Anterior cingulate cortex (tissue), 58 donors: ENCODE measurements at places on chromosomes 6 and 20.

DNA sequence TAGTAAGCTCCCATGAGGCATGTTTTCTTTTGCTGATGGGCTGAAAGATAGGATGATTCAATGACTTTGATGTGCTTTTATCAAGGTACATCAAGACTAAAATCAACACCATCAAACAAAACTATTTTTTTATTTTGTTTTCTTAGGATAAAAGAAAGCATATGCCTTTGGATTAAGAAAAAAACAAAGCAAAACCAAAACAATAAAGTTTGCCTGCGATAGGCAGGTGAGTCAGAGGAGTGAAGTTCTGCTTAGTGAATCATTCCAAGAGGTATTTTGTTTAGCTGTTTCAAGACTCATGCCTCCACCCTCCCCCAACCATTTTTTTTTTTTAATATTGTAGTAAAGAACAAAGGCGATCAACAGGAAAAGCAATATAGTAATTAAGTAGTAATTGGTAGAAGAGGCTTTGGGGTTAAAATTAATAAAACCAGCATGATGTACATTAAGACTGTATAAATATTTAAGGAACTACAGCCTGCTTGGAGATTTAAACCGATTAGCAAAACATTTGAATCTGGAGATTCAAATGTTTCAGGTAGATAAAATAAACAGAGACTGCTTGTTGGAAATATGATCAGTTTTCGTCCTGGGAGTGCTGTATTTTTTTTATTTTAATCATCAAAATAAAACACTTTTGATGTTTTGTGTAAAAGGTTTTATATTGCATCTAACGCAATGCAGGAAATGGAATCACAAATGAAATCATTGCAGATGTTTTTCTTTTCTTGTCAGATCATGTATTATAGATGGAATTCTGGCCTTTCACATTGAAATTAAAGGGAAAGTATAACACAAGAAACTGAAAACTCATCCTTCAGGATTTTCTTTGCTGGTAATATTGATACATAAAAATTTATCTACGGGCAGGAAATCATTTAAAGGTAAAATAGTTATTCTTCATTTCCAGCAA, 482.3 kb upstream of the MANEA start:
- DNase-seq = no peak

DNA sequence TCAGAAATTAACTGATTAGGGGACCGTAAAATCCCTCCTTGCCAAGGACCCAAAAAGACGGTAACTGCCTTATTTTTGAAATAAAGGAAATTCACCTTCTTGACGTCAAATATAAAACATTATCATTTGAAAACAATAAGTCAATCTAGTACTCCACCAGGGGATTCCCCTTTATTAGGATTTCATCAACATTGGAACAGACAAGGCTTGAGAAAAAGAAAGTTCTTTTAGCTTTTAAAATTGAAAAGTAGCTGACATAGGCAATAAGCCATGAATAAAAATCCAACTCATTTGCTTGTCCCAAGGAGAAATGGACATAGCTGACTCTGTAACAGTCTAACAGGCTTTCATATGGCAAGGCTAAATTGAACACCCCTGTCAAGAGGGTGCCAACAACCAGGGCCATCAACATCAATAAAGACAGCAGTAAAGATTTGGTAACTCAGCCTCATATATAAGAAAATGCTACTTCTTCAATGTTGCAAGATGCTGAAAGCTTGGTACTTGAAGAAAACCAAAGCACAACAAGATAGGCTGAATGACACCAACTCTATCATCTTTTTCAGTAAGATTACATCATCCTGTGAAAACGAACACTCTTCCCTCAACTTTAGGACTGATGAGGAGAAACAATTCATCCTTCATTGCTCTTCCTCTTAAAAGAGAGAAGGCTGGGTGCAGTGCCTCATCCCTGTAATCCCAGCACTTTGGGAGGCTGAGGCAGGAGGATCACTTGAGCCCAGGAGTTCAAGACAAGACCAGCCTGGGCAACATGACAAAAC, 121.0 kb upstream of the PRDM1 start:
- DNase-seq = no peak

DNA sequence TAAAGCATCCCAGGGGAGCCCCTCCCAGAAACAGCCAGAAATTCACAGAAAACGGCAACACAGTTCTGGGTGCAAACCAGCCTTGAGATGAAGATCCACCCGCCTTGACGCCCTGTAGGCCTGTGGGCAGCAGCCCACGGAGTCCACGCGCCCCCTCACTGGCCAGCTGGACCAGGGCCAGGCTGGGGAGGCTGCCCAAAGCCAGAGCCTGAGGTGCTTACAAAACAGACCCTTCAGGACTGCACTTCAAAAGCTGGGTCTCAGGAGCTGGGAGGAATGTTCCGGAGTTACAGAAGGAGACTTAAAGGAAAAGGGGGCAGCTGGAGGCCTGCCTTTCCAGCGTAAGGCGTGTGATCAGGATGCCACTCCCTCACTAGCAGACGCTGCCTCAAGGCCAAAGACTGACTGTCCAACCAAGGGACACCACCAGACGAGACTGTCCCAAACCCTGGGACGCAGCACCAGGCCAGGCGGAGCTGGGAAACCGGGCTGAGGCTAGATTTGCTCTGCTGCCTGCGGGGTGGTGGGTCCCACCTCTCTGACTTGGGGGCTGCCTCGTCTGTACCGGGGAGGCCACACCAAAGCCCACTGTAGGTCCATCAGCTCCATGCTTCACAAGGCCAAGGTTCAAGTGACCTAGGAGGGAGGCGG, 48.1 kb downstream of the RRBP1 start:
- DNase-seq = no peak

- no peak for DNase-seq
Measured at GRCh38 chr6:514396-514978, 122.9 kb downstream of the IRF4 start.

- no peak for DNase-seq
Measured at GRCh38 chr6:11416936-11417576, 120.5 kb upstream of the TMEM170B start.

- no peak for DNase-seq
Measured at GRCh38 chr20:9110365-9110764, 41.5 kb downstream of the PLCB4 start.

DNA sequence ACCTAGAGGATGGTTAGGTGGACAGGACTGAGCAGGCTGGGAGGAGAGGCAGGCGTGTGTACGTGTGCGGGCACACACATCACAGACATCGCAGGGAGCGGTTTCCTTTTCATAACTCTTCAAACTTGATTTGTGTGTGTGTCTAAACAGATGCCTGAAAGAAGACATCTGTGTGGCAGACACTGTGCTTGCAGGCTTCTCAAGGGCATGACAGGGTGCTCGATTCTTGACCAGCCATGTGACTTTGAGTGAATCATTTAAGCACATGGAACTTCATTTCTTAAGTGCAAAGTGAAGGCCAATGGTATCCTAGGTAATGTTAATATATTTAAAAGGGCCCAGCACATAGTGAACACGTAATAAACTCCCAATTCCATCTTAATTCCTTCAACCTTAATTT, 186.5 kb downstream of the SCP2D1 start:
- no peak for DNase-seq

DNA sequence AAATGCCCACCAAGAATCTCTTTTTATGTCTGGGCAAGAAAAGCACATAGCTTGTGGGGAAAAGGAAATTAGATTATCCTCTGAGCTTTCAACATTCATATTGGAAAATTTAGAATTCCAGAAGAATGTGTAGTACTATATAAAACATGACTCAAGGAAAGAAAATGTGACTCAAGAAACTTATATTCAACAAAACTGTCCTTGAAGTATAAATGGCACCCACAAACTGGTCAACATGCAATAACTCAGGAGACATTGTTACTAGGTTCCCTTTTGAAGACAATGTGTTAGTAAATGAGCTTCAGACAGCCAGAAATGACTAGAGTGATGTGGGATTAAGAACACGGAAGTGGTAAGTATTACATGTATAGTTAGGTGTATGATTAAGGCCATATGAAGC, 26.1 kb upstream of the TINAG start:
- DNase-seq = no peak

DNA sequence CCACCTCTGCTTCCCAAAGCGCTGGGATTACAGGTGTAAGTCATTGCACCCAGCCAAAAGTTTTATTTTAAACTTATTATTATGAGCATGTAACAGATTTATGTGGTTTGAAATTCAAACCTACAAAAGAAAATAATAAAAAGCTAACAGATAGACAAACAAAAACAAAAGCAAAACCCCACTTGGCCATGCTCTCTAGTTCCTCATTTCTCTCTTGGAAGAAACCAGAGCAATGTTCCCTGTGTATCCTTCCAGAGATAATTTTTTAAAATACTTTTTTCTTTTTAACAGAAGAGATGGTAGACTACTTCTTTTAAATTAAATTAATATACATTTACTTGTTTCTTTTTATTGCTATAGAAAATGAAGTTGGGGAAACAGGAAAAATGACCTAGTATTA, 28.0 kb upstream of the SLC17A3 start:
- DNase-seq = no peak

DNA sequence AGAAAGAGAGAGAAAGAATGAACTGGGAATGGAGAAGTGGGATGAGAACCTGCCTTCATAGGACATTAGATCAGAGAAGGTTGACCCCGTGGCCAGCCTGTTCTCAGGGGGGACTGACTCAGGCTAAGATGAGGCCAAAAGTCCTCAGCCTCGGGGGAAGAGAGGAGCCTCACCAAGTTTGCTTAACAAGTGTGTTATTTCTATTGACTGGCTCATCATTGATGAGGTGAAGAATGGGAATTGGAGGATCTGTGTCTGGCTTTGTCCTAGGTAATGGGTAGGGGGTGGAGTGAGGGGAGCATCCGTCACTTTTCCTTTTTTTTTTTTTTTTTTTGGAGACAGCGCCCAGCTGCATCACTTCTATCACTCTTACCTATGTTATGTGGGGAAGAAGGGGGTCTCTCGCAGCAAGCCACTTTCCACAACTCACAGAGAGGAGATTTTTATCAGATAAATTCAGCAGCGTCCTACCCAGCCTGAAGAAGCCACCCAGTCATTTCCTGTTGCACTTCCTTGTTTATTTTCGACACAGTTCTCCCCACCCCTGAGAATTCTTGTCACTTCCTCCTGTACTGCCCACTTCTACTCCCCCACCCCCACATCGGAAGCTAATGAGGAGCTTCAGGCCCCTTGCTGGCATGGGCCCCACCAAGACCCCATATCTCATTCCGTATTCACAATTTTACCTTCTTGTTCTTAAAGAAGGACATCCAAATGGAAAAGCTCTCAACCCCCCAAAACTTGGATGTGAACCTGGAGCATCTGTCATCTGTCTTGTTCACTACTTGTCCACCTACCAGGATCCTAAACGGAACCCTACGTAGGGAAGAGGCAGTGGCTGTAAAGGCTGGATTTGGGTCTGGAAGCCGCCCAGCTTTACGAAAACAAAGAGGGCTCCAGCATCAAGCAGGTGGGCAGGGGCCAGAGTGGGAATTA, 2.8 kb upstream of the RNASET2 start:
- DNase-seq = no peak

DNA sequence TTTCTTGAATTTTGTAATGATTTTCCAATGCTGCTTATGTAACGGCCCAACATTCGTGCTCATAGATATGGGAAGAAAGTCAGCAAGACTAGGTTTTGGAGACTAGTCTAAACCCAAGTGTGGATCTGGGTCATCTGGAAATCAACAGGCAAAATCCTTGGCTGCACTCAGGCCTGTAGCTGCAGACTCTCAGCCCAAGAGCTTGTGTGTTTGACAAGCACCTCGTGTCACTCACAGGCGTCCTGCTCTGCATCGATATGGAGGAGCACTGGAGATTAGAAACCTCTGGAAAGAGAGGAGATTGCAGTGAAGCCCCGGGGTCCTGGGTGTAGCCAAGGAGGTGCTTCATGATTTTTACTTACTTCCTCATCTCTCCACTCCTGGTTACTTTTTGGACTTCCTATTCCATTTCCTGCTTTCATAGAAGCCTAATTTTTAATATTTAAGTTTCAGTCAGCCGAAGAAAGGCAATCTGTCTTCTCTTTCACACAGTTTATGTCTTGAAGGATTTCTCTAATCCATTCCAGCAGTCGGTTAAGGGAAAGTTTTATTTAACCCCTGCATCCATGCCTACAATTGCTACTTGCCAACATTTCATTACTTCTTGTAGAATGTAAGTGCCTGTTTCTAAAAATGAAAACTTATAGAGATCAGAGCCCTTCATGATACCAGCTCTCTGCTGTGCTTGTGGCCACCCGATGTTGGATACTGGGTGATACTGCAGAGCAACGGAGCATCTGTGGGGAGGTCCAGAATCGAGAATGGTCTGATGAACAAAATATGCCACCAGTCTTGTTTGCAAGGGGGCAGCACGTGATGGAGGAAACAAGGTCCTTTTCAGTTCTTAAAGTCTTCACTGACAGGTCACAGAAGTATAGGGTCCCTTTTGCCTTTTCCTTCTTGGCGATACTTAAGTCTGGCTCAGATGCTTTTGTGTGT, 296.3 kb downstream of the QKI start:
- DNase-seq = no peak

DNA sequence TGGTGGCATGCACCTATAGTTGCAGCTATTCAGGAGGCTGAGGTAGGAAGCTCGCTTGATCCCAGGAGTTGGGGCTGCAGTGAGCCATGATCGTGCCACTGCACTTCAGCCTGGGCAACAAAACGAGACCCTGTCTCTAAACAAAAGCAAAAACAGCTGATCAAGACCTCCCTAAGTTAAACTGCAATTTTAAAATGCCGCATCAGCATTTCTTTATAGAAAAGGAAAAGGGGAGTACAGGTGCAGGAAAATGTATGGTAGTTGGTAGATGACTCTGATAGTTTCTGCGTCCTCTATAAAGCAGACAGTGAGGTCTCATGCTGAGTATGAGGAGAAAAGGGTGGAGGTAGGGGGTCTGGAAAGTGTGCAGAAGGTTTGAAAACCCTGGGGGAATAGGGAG, 8.9 kb upstream of the TBCC start:
- no peak for DNase-seq

DNA sequence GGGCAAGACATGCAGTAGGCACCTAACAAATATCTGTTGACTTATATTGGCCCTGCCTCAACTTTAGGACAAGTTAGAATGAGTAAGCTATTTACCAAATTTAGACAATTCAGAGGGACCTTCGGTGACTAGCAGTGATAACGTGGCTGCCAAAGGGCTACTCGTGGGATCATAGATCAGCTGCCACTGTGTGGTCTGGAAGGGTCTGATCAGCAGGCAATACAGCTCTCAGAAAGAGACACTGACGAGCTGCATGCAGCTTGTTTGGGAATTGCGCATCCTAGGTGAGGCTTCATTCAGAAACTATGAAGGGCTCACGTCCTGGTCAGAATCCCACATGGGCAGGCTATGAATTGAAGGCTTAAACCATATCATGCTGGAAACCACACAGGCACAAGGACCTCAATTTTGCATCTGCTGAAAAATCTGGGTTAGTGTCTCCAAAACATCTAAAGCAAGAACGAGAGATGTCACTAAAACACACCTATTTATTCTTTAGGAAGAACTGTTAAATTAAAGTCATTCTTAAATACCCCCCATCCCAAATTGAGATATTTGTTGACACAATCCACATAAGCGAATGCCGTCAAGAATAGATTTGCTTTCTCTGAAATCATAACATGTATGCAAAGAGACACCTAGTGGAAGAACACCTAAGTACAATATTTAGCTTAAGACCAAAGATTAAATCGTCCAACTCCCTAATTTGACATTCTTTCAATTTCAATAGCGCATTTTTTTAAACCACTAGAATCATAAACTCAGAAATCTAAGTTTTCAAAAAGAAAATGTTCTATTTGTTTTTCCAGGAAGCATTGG, 79.6 kb downstream of the IPCEF1 start:
- no peak for DNase-seq
